ENCODE measurements at places on chromosomes 5 and 9. TPM values are rescaled to one million over a fixed set of nuclear protein-coding genes. Genes with fewer than 3 reads are reported as not detected.

- H3K4me1 ChIP-seq = no peaks in the 10 kb centered on the region
- H3K27ac ChIP-seq = no peak overlapping the region
- H3K27me3 ChIP-seq = no peaks in the 10 kb centered on the region
- H3K4me3 ChIP-seq = no peak overlapping the region
- no peak for DNase-seq
These were observed 107.5 kb downstream of the DMXL1 start for GRCh38 chr5:119178435-119178834.

- H3K4me3 ChIP-seq = no peak overlapping the region
- H3K4me1 ChIP-seq = peaks cover 32% of the 10 kb centered on the region
- H3K27ac ChIP-seq = peak overlapping the region; percentile 54
- H3K36me3 ChIP-seq = no peaks in the 10 kb centered on the region
- peak; percentile 88 for DNase-seq
- H3K27me3 ChIP-seq = no peaks in the 10 kb centered on the region
These were observed 227.4 kb downstream of the ESM1 start for GRCh38 chr5:54758038-54758437.

- peak; percentile 93 for DNase-seq
- H3K4me1 ChIP-seq = peaks cover 4% of the 10 kb centered on the region
- H3K27ac ChIP-seq = peak overlapping the region; percentile 51
- peak overlapping the region; percentile 2 for H3K4me3 ChIP-seq
These were observed 27.8 kb upstream of the PTPDC1 start for GRCh38 chr9:94056442-94056974.

DNA sequence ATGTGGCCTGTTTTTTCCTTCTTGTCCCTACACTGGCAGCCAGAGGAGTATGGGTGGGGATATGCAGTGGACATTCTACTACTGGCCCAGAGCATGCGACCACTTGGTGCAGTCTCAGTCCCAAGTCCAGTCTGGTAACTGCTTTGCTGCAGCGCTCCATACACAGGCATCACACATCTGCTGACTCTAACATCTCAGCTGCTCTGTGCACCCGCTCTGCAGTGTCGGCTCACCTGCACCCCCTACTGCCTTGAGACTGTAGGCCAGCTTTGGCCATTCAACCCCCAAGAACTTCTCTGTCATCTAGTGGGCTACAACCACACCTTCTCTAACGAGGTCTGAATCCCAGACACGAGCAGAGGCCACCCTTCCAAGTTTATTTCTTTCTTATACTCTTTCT, 46.4 kb upstream of the SLCO6A1 start:
- H3K4me1 ChIP-seq = no peaks in the 10 kb centered on the region
- no peaks in the 10 kb centered on the region for H3K36me3 ChIP-seq
- H3K4me3 ChIP-seq = no peak overlapping the region
- DNase-seq = no peak
- no peak overlapping the region for H3K27ac ChIP-seq

GRCh38 chr5:116025866-116026265, 6.4 kb upstream of the ARL14EPL start:
- no peak overlapping the region for H3K4me3 ChIP-seq
- H3K4me1 ChIP-seq = no peaks in the 10 kb centered on the region
- no peaks in the 10 kb centered on the region for H3K27me3 ChIP-seq
- DNase-seq = no peak

HAPLN1 gene
- 45.0 TPM for total RNA-seq

DNA sequence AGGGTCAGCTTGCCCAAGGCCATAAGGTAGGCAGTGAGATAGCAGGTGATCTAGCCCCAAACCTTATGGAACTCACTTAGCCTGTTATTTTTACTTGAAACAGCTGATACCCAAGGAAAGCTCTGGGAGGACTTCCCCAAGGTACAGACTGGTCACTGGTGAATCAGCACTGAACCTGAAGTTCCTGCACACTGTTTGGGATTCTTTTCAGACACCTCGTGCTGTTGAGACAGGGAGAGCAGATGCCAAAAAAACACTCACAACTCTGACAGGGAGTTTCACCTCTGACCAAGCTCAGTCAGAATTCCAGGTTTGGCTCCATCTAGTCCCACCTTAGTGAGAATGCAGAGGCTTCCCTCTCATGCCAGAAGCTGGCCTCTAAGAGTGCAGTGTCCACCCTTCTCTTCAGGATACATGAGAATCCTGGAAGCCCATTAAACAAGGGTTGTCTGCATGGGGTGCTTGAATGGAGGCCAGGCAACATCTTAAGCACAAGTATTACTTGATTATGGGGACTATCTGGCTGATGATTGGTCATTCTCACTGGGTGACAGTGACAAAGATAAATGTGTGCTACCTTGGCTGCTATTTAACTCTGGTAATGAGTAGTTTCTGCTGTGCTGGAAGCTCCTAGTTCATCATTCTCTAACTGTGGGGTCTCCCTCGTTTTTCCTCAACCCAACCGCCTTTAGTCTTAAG, 122.8 kb upstream of the SLIT3 start:
- no peak overlapping the region for H3K27ac ChIP-seq
- no peaks in the 10 kb centered on the region for H3K4me1 ChIP-seq
- no peaks in the 10 kb centered on the region for H3K27me3 ChIP-seq
- no peak for DNase-seq
- H3K4me3 ChIP-seq = no peak overlapping the region

GRCh38 chr5:151451626-151452520, 4.5 kb downstream of the SLC36A1 start:
- no peak overlapping the region for H3K27ac ChIP-seq
- H3K36me3 ChIP-seq = no peaks in the 10 kb centered on the region
- no peaks in the 10 kb centered on the region for H3K27me3 ChIP-seq
- no peak overlapping the region for H3K4me3 ChIP-seq
- DNase-seq = peak; percentile 50

RGS14 gene
- total RNA-seq = 7.8 TPM

- H3K27ac ChIP-seq = no peak overlapping the region
- H3K36me3 ChIP-seq = no peaks in the 10 kb centered on the region
- no peaks in the 10 kb centered on the region for H3K4me1 ChIP-seq
- H3K4me3 ChIP-seq = no peak overlapping the region
- peaks cover under 1% of the 10 kb centered on the region for H3K27me3 ChIP-seq
- DNase-seq = no peak
These were observed 6.8 kb upstream of the ASB6 start for GRCh38 chr9:129648764-129649115.

QRFP gene
- total RNA-seq = not detected

UBE2B gene
- 97.1 TPM for total RNA-seq

DNA sequence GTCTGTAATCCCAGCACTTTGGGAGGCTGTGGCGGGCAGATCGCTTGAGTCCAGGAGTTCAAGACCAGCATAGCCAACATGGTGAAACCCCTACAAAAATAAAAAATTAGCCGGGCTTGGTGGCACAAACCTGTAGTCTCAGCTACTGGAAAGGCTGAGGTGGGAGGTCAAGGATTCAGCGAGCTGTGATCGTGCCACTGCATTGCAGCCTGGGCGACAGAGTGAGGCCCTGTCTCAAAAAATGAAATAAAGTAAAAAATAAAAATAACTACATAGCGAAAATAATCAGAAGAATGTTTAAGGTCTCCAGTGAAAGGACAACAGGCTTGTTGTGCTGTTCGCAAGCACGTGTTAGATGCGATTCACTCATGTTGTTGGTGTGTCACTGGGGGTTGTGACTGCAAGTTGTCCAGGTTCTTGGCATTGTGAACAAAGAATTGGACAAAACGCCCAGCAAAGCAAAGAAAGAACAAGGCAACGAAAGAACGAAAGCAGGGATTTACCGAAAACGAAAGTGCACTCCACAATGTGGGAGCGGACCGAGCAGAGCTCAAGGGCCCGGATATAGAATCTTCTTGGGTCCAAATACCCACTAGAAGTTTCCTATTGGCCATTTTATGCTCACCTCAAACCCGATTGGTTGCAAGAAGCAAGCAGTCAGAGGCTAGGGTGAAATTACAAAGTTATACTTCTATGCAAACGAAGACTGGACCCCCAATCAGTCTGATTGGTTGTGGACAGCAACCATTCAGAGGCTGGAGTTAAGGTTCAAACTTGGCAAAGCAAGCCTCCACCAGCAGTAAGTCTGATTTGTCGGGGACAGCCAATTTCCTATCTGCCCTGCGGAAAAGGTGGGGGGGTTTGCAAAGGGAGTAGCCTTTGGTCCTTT, 844 bp upstream of the MCCC2 start:
- H3K4me3 ChIP-seq = peak overlapping the region; percentile 75
- no peak for DNase-seq
- H3K4me1 ChIP-seq = no peaks in the 10 kb centered on the region
- no peaks in the 10 kb centered on the region for H3K27me3 ChIP-seq
- peak overlapping the region; percentile 65 for H3K27ac ChIP-seq

FAM78A gene
- total RNA-seq = 0.73 TPM

DNA sequence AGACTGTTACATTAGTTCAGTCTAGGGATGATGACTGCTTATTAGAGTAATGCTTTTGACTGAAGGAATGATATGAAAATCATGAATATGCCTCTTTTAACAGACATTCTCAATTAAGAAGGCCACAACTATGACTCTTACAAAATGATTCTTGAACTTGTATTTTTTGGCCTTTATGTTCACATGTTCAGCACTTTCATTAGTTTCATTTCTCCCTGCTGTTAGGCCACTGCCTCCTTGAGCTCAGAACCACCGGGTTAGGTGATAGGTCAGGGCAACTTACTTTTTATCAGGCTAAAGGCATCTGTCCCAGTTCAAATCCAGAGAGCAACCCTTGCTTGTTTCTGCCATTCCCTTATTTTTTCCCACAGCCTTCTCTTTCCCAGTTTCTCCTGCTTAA, 235.2 kb upstream of the ELL2 start:
- H3K4me3 ChIP-seq = no peak overlapping the region
- no peaks in the 10 kb centered on the region for H3K36me3 ChIP-seq
- H3K27ac ChIP-seq = no peak overlapping the region
- peaks cover 8% of the 10 kb centered on the region for H3K4me1 ChIP-seq

GRCh38 chr9:71758277-71758676, 10.0 kb downstream of the CEMIP2 start:
- H3K27ac ChIP-seq = no peak overlapping the region
- H3K4me3 ChIP-seq = no peak overlapping the region
- no peak for DNase-seq
- H3K4me1 ChIP-seq = peaks cover 20% of the 10 kb centered on the region
- H3K27me3 ChIP-seq = no peaks in the 10 kb centered on the region

FOXD4L4 gene
- total RNA-seq = not detected

DNA sequence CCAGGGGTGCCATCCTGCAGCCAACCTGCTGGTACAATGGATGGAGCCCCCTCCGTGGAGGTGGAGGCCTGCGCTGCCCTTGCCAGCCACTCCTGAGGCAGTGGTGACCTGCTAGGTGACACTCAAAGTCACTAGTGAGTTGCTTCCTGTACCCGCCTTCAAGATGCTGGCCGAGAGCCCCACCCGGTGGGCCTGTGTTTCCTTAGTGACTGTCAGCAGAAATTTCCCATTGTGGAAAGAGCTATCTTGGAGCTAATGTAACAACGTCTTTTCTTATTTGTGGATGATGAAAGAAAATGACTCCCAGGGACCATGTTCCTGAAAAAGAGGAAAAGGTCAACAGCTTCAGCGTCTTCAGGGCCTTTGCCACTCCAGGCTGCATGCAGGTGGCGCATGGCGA, 117.0 kb upstream of the BOD1 start:
- no peaks in the 10 kb centered on the region for H3K4me1 ChIP-seq
- peaks cover 5% of the 10 kb centered on the region for H3K27me3 ChIP-seq

DNA sequence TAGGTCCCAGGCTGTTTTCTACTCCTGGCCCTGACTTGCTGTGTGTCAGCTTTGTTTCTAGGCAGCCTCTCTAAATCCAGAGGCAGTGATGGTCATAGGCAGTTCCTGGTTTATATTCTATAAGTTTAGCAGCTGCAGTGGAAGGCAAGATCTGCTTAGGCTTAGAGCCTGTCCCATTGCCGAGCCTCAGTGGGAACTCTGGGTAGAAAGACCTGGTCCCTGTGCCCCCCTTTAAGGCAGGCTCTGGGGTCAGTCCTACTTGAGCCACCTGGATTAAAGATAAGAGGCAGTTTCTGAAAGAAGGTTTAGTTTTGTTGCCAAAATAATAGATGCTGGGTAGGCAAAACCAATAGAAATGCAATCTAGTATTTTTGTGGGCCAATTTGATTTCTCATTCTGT, 13.6 kb downstream of the MCCC2 start:
- H3K27ac ChIP-seq = peak overlapping the region; percentile 75
- H3K36me3 ChIP-seq = peaks cover 13% of the 10 kb centered on the region
- DNase-seq = no peak
- peaks cover 27% of the 10 kb centered on the region for H3K4me1 ChIP-seq
